Non-pigmented ciliary epithelial cell (primary cell): ENCODE measurements at places on chromosomes 1 and 21.

GRCh38 chr1:44848456-44849181 lies 5.6 kb upstream of the PTCH2 start:
- DNase-seq = no peak

DNA sequence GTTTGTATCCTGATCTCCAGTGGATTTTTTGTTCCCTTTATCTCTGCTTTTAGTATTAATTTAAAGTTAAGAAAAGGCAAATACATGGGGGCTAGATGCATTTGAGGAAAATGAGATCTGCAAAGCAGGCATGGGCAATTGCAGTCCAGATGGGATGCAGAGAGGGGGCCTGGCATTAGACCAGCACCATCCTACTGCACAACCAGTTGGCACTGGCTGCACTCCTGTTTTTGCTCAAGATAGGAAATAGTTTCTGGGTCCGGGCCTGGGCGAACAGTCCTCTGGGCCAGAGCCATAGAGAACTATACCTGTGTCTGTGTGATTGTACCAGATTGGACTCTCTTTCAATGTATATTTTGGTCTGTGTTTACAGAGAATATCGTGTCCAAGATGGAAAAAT lies 34.0 kb upstream of the LEPR start:
- DNase-seq = no peak

DNA sequence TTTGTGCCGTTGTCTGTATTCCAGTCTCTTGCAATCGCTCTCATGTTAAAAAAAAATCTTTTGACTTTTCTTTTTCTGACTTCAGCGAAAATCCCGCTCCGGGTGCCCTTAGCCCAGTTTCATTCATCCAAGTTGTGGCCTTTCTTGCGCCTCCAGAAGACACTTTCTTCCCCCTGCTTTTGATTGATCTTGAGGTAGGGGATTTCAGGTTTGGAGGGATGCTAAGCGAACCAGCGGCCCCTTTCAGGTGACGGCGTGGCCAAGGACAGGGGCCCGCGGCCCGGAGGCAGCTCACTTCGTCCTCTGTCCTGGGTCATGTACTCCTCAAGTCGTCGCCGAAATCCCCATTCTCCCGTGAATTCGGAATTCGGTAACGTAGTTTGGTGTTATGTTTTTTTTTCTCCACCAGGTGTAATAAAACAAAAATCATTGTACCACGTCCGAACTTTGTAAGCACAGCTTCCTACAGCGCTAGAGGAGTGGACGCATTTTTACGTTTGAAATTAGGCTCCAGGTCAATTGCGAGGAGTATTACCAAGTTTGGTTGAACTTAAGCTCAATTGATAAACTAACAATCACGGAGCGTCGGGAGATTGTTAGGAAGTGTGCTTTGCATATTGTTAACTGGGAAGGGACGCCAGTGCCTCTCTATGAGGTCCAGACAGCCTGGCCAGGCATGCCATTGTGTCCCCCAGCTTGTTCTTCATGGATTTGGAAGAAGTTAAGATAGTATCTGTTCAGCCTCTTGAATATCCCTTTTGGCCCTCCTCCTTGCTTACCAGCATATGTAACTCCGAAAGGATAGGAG lies 1.1 kb downstream of the MRPS6 start:
- no peak for DNase-seq

DNA sequence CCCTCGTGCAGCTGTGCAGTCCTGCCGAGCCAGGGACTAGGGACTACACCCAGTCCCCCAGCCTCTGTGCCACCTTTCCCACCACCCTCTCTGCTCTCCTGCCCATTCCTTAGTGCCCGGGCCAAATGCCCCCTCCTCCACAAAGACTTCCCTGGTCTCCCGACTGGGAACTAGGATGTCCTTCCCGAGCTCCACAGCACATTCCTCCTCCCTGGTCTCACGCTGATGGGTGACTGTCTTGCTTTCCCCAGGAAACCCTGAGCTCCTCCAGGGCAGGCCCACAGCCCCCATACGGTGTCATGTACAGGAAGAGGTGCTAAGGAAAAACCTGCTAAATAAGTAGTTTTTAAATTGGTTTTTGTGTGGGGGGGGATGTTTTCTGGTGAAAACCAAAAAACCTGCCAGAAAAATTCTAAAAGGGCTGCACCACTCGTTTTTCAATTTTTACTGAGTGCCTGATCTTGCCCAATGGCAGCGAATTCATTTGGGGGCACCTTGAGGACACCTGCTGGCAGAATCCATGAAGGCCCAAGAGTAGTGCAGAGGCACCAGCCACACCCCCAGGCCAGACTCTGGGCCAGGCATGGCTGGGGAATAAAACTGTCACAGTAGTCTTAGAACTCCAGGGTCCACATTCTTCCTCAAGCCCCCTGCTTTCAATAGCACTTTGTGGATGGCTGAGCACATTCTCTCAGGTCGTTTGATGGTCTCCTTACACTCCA lies 50.4 kb downstream of the GLIS1 start:
- no peak for DNase-seq

- no peak for DNase-seq
Observed at GRCh38 chr1:32538887-32539583, at the start of gene ZBTB8A. ZBTB8A (plus strand) TSS chr1:32539427; CDS start chr1:32592932, 53,505 bp downstream.

- DNase-seq = no peak
Observed at GRCh38 chr1:202644219-202645096, 65.8 kb downstream of the SYT2 start.
